ENCODE measurements at places on chromosomes 2 and 18.

DNA sequence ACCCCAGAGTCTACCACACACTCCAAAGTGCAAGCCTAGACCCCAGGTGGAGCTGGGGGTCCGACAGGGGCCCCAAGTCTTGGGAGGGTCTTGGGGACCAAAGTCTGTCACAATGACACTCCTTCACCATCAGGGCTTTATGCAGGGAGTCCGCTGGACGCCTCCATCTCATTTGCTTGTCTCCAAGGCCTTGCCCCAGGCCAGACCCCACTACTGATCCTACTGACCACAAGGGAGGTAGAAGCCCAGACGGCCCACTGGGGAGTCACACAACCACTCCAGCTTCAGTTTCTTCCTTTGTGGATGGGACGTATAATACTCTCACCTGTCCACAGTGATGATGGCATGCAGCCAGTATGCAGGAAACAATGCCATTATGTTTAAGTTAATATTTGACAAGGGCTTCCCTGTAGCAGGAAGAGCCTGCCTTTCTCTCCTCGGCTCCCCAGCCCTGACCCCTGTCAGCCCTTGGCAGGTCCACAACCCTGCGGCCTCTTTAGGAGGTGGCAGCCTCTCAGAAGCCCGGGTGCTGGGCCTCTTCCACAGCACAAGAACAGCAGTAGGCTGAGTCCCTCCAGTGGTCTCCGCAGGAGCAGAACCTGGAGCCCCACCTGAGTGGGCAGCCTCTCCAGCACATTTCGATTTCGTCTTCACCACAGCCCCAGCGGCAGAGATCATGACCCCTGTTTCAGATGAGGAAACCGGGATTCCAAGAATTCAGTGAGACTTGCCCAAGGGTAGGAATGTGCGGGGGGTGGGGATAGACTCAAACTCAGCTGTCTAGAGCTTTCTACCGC is 6.5 kb downstream of the BIN1 start:
- DNase-seq = no peak

DNA sequence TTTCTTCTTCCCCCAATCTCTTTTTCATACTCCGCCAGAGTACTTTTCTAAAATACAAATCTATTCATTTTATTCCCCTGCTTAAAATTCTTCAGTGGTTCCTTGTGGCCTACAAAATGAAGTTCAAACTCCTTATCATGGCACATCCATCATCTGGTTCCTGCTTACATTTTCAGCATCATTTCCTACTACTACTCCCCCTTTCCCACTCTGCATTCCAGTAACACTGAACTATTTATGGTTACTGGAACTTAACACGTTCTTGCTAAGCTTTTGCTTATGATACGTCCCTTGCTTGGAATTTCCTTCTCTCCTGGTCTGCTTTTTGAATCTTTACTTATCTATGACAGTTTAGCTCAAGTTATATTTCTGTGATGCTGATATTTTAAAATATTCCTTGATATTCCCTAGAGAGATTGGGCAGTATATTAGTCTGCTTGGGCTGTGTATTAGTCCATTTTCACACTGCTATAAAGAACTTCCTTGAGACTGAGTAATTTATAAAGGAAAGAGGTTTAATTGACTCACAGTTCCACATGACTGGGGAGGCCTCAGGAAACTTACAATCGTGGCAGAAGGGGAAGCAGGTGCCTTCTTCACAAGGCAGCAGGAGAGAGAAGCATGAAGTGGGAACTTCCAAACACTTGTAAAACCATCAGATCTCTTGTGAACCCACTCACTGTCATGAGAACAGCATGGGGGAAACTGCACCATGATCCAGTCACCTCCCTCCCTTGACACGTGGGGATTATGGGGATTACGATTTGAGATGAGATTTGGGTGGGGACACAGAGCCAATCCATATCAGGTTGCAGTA is 53.2 kb downstream of the BMPR2 start:
- DNase-seq = no peak

- DNase-seq = no peak
These were observed 1281.6 kb upstream of the TMEFF2 start for GRCh38 chr2:193476171-193476800.

DNA sequence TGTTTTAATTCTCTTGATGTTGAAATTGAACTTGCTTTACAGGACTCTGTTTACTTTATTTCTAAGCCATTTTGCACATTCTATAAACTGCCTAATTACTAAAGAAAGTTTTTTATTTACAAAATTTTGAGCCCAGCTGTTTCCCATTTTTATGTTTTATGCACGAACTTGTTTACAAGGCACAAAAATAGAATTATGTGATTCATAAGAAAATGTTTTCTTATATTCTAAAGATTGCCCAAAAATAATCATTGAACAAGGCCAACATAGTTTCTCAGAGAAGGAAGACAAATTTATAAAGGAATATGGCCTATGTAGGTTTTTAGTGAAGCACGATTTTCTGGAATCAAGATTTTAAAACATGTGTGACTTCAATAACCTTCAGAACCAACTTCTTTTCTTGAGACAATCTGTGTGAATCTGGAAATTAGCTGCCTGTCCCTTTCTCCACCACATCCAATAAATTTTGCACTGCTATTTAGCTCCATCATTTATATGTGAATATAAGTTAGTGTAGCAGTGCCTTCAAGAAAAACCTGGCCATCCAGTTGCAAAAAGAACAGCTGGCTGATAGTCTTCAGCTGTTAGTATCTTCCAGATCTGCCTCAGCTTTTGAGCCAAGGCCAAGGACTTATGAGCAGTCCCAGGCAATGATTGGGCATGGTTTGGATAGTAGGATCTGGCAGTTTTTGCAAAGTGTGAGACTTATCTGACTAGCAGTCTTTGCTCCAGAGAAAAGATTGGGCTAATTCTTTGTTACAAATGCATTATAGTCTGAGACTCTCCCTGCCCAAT is 253.2 kb upstream of the COL3A1 start:
- no peak for DNase-seq

DNA sequence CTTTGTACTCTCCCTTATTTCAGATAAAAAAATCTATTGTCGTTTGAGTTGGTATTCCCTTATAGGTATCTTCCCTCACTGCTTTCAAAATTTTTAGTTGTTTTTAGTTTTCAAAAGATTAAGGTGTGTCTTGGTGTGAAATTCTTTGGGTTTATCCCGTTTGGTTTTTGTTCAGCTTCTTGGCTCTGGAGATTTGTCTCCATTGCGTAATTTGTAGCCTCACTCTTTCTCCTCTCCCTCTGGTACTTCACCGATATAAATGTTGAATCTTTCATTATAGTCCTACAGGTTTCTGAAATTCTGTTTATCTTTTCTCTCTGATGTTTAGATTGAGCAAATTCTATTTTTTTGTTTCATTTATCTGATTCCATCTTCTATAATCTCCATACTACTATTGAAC is 113.8 kb upstream of the HS6ST1 start:
- DNase-seq = no peak

DNA sequence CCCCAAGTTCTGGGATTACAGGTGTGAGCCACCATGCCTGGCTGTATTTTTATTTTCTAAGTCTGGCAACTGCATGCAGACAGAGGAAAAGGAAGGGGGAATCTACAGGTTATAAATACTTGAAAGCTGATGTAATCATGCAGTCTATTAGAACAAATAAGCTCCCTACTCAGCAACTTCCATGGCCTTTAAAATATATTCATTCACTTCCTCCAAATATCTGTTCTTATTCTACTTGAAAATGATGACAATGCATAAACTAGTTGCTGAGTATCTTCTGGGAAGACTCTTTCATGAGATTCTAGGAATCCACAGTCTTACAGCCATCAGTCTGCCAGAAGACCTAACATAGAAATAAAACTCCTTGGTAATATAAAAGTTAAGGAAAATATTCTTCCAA is 66.9 kb upstream of the NCKAP5 start:
- DNase-seq = no peak

Data from activated CD4-positive, alpha-beta T cell treated with anti-CD3 and anti-CD28 coated beads for 36 hours (primary cell).